ENCODE measurements at places on chromosomes 3 and 15.

DNA sequence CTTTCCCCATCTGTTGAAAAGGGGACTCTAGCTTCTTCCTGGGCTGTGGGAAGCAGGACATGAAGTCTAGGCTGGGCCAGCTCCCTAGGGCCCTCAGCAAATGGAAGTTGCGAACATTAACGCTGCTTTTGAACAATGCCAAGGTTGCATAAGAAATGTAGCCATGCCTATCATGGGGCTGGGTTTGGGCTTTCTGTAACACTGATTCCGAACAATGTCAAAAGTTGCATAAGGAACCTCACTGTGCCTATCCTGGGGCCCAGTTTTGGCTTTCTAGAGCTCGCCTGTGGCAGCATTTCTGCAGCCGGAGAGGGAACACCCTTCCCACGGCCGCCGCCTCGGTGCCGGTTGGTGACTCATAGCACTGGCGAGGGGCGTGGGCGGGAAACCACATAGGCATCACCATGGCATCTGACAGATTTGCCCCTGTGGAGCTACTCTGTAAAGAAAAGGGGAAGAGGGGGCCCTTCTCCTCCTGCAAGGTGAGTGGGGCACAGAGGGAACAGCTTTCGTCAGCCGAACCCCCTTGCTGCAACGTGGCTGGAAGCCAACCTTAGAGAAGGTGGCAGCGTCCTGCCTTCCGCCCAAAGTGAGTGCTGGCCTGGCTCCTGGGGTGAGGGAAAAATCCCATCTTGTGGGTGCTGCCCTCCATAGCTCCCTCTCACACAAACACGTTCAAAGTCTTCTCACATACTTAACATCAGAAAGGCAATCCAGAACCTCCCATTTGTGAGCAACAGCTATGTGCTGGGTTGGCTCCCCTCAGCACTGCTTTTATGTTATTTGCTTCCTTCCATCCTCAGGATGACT lies 46.6 kb upstream of the ATP2B2 start:
- DNase-seq: peak; percentile 78

DNA sequence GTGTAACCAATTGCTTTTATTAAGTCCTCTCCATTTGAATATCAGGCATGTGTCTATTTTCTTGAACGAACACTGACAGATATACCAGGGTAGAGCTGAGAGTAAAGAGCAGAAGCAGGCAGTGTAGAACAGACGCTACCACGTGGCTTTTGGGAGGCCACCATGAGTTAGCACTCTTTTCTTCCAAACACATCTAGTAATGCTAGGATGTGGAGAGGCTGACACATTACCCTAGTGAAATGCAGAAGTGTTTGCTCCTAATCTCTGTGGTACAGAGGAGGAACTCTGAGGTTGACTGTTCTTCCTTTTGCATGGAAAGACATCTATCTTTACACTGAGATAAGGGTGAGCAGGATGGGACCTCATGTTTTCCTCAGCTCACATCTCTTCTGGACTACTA lies 216.3 kb downstream of the SATB1 start:
- DNase-seq: no peak

DNA sequence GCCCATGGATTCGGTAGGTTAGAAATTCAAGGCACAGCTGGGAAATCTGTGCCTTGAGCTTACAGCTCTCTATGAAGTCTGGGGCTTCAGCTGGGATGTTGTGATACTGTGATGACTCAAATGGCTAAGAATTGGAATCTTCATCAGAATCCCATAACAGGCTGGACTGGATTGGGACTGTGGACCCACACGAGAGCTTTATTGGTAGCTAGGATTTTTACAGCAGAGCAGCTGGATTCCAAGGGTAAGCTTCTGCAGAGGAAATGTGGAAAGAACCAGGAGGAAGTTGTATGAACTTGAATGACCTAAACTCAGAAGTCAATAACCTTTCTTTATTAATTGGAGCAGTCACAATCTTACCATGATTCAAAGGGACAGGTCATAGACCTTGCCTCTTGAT lies 1187.1 kb downstream of the ROBO1 start:
- no peak for DNase-seq

- no peak for DNase-seq
Measured at GRCh38 chr3:190644766-190645165, 130.9 kb downstream of the IL1RAP start.

DNA sequence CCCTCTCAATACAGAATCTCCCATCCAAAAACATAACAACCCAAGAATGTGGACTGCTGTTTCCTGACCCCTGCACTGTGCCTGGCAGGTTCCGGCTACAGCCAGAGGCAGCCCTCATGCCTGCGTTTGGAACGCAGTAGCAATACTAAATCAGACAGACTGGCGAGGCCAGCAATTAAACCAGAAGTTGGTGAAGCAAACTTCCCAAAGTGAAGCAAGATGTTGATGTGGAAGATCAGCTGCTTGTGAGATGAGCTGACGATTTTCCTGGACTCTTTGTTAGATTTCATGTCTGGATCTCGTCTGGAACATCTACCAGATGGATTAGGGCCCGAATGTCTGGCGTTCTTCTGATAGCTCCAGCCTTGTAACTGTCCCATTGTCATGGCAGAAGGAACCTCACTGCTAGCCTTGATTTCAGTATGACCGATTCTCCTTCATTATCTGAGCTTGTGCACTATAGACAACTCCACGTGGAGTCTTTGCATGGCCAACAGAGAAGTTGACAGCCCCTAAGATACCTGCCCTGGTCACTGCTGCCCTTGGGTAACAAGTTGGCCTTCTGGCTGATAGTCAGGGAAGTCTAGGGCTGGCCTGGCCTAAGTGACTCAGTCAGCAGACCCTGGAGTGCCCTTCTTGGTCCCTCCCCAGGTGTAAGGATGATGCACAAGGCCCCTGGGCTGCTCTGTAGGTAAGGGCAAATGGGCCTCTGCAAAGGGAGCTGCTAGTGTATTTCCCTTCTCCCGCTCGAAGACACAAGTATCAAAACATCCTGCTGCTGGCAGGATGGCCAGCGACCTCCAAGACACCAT lies 126.5 kb downstream of the ADAMTS17 start:
- DNase-seq: no peak

GRCh38 chr15:31308185-31308639 lies 18.4 kb upstream of the KLF13 start:
- DNase-seq: no peak

DNA sequence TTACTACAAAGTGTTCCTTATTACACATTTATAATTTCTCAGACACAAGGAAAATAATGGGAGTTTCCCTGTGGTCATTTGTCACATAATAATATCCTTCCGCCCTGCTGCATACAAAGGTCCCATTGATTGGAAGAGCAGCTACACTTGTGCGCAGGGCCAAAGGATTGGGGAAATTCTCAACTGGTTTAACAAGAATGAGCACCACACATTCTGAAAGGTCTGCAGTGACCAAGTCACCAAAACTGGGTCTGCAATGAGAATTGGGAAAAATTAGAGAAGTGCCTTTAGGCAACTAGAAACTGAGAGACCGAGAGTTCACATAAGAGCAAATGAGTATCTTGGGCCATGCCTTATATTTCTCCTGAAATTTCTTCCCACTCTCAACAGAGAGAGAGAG lies 98.2 kb upstream of the NR2F2 start:
- DNase-seq: no peak

DNA sequence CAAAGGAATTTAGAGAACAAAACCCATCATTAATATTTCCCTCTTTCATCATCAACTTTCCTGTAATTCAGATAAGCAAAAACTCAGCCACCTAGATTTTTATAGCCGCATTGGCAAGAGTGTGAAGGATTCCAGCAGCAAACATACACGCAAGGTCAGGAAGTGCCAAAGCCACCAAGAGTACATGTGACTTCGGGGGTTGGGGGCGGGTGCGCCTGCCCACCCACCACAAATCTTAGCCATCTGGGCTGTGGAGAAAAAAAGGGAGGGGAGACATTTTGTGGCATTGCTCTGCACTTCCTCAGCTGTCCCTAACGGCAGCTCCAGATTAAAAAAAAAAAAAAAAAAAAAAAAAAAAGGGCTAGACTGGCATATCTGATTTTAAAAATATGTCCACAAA lies 148.4 kb downstream of the TNIK start:
- no peak for DNase-seq
